ENCODE measurements at places on chromosomes 5 and 9.

DNA sequence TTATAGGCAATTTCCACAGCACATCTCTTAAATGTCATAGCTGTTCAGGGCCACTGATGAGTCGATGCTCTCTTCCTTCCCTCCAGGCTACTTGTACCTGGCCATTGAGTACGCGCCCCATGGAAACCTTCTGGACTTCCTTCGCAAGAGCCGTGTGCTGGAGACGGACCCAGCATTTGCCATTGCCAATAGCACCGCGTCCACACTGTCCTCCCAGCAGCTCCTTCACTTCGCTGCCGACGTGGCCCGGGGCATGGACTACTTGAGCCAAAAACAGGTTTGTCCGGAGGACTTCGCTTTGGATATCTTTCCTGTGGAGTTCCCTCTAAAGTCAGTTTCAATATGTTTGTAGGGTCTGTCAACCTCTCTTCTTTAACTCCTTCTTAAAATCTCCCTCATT is 84.3 kb downstream of the EQTN start:
- DNase-seq = no peak

DNA sequence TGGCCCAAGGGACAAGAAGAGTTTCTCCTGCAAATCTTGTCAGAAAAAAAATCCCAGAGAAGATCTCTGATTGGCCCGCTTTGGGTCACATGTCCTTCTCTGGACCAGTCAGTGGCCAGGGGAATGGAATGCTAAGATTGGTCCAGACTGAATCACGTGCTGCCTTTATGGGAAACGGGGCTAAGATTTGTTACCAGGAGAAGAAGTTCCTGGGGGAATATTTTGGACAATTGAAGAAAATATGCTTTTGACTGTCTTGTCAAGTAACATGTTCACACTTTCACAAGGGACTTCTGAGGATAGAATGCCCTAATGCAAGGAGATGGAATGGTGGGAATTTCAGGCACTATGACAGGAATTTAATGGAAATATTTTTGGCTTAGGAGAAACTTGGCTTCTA is 74.1 kb upstream of the SH3PXD2B start:
- no peak for DNase-seq

- DNase-seq = no peak
Measured at GRCh38 chr9:132372177-132373095, 17.6 kb upstream of the SETX start.

DNA sequence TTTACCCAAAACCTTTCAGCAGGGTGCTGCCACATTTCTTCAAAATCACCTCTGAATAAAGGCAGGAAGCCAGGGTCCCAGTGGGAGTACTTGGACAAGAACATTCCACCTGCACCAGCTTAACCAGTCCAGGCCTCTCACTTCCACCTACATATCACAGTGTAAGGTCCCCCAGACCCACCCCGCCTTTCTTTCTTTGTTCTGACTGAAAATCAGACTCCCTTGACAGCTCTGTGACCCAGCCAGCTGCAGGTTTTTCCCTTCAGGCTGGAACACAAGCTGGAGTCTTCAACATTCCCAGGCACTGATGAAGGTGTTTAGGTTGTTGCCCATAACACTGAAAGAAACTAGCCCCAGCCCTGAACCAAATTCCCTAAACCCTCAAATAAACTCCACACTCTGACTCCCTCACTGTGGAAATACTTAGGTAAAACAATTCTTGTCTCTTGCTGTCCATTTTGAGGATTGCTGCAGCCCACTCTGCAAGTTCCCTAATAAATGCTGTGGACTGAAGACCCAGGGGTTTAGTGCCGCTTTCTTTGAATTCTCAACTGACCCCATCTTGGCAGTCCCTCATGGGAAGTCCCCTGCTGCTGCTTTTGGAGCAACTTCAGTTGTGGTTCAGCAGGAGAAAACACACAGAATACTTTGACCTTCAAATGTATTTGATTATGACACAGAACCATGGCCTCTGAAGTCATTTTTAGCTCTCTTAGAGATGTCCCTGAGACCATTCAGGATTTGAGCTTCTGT is 24.8 kb downstream of the P4HA2 start:
- DNase-seq = no peak

DNA sequence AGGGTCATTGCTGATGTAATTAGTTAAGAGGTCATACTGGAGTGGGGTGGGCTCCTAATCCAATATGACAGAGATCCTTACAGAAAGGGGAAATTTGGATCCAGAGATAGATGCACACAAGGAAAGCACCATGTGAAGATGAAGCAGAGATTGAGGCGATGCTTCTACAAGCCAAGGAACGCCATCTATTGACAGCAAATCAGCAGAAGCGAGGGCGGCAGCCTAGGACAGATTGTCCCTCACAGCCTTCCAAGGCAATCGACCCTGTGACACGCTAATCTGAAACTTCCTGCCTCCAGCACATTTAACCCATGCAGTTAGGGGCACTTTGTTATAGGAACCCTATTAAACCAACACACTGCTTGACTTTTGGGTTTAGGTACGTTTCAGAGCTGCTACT is 285.1 kb upstream of the DAP start:
- no peak for DNase-seq

- no peak for DNase-seq
Measured at GRCh38 chr5:101260857-101261256, 357.8 kb upstream of the ST8SIA4 start.

GRCh38 chr9:36759141-36759540 is 186.4 kb downstream of the MELK start:
- no peak for DNase-seq

- no peak for DNase-seq
Measured at GRCh38 chr5:158079097-158079496, 220.2 kb upstream of the CLINT1 start.

DNA sequence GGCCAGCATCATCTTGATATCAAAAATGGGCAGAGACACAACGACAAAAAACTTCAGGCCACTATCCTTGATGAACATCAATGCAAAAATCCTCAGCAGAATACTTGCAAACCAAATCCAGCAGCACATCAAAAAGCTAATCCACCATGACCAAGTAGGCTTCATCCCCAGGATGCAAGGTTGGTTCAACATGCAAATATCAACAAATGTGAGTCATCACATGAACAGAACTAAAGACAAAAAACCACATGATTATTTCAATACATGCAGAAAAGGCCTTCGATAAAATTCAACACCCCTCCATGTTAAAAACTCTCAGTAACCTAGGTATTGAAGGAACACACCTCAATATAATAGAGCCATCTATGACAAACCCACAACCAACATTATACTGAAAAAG is 8.5 kb downstream of the MTREX start:
- no peak for DNase-seq

- DNase-seq = no peak
Measured at GRCh38 chr9:93136011-93136440, 2.0 kb upstream of the NINJ1 start.

- DNase-seq = no peak
Measured at GRCh38 chr9:115204904-115205453, 87.0 kb upstream of the TNC start.

GRCh38 chr9:75939536-75940111 is 49.2 kb downstream of the PCSK5 start:
- no peak for DNase-seq

GRCh38 chr5:125536095-125536494 is 789.7 kb upstream of the ZNF608 start:
- DNase-seq = no peak

GRCh38 chr9:68711281-68711680 is 6.2 kb downstream of the PIP5K1B start:
- DNase-seq = no peak

- no peak for DNase-seq
Measured at GRCh38 chr5:93072831-93073459, 508.1 kb downstream of the NR2F1-AS1 start.

GRCh38 chr9:98168941-98169488 is 23.4 kb downstream of the CORO2A start:
- peak; percentile 57 for DNase-seq

GRCh38 chr5:59401637-59402036 is 491.9 kb downstream of the PDE4D start:
- no peak for DNase-seq
